C1 segment of cervical spinal cord (tissue), 14 donors: ENCODE measurements at places on chromosomes 7 and 10.

DNA sequence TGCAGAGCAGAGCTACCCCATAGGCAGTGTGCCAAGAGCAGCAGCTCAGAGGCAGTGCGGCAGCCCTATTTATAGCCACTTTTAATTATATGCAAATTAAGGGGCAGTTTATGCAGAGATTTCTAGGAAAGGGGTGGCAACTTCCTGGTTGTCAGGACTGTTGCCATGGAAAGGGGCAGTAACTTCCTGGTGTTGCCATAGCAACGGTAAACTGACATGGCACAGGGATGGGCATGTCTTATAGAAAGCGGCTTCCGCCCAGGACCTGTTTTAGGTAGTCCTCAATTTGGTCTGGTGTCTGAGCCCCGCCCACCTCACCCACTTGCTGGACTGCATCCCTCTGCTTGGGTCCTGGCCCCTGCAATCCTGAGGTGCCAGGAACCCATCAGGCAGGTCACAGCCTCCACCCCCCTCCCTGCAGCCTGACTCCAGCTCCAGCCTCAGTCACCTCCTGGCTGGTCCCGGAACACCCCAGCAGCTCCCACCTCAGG lies 115.8 kb downstream of the TMEM130 start:
- DNase-seq: no peak

DNA sequence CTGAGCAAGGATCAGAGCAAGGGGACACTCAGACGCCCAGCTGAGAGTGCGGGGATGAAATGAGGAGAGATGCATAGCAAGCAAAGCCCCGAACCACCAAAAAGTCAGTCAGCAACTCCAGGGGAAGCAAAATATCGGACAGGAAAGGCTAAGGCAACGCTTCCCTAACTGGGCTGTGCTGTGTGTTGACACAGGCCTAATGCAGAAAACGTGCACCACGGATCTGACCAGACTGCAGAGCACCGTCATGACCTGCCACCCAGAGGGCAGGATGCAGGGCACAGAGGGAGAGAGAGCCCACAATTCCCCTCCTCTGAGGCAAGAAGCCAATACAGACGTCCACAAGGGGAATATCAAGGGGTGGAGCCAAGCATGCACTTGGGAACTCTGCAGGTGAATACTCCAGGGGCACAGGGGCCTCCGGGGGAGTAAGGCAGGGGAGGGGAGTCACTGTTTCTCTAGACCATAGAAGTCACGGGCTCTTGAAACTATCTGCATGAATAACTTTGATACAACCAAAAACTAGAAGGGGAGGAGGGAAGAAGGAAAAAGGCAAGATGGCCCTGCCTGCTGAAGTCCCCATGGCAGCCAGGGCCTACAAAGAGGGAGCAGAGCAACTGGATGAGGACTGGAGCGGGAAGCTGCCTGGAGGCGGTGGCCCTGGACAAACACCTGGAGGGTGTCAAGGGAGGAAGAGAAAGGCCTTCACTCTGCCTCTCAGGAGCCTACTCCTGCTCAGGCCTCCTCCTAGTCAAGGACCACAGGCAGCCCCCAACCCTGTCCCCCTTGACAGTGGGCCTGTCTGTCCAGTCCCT lies 26.2 kb downstream of the GRID1 start:
- DNase-seq: no peak

DNA sequence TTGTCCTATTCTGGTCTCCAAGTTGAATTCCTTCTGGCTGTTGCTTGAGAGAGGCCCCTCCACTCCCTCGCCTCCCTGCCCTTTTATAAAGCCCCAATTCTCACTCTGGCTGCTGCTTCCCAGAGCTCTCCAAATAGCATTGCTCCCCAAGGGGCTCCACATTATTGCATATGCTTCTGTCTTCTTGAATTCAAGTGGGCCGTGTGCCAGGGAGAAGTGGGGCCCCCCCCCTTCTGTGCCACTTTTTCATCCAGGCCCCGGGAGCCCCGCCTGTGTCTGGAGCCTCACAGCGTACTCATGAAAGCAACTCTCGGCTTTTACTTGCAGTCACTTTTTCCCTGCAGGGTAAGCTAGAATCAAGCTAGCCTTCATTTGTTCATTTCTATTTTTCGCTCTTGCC lies 265.1 kb downstream of the CCSER2 start:
- no peak for DNase-seq

DNA sequence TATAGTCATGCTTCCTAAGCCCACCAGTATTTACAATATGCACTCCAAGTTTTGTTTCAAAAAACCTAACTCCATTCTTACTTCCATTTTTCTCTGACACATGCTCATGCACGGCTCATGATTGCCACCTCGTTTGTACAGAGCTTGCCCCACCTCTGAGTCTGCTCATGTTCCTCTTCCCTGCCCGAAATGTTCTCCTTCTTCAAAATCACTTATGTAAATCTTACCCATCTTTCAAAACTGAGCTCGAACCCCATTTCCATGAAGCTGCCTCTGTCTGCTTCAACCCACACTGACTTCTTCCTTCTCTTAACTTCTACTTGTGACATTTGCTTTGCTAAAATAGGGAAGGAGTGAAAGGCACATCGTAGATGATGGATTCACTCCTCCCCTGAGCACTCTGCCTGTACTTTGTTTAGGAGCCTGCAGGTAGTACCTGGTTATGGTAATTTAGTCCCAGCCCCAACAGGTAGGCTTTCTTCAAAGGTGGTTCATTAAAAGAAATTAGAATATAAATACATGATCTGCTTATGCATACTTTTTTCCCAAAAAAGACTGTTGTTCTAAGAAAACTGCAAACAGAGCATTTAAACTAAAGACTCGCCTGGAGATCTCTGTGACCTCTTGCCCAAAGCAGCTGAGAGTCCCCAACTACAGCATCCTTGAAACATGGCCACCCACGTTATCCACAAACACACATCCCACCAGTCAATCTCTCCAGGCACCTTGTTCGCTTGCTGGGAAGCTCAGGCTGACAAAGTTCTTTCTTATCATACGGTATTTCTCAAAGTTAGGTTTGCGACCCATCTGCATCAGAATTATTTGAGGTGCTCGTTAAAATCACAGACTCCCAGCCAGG lies 172.0 kb downstream of the DGKI start:
- DNase-seq: no peak

DNA sequence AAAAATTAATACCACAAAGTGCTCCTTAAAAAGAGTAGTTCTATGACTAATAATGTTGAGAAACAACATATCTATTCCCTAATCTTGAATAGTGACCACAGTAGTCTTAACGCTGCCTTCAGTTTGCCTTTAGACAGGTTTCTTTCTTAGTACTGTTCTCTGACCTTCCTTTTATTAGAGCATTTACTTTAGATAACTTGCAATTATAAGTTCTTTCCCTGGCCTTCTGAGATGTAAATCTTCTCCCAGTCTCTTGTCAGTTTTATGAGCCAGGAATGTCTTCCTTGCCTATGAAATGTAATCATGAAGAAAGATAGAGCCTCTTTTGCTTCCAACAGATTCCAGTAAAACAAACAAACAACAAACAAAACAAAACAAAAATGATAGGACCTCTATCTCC lies 1119.8 kb upstream of the LRRTM3 start:
- DNase-seq: no peak

DNA sequence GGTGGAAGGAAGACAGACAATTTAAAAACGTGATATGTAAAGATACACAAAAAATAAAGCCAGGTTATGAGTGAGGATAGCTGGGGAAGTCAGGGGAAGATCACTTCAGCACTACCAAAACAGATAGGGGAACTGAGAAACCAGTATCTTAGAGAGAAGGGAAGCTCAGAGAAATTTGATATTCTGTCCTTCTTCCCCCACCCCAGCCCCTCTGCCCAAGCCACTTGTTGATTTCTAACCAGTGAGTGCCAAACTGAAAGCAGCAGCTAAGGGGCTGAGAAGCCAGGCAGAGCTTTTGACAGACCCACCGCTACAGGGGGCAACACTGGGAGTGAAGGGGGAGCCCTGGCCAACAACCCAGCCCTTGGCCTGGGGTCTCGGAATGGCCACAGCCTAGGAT lies 9.1 kb upstream of the SLC29A3 start:
- DNase-seq: no peak

GRCh38 chr7:136585954-136586670 lies 282.3 kb upstream of the CHRM2 start:
- DNase-seq: no peak

DNA sequence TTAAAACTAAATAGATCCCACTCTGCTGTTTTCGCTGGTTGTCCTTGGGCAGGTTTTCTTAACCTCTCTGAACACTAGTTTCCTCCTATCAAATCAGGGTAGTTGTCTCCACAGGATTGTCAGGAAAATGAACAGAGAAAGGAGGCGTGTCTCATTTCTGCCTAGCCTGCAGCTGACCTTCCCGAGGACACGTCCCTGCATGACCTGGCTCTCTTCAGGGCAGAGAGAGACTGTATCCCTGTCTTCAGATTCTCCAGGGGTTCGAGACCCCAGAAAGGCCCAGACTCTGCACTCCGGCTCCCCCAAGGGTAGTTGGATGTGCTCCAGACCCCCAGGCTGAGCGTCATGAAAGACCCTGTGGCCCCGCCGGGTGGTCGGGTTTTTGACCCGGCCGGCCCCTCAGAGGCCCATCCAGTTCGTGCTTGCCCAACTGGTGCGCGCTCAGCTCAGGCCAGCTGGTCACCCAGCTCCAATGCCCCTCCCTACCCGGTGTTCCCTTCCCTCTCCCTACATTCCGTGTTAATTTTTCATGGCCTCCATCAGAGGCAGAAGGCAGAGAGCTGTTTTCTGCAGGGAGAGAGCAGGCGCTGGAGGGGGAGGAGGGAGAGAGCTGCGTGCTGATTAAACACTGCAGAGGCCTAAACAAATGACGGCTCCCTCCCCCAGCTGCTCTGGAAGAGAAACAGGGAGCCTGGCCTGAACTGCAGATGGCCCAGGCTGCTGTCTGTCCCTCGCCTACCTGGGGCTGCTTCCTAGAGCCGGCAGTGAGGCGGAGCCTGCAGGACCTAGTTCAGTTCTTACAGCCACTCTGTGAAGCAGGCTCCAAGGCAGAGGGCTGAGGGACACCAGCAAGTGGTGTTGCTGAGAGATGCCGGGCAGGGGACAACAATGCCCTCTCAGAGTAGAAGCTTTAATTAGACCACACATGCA lies 86.2 kb upstream of the PPIF start:
- no peak for DNase-seq

DNA sequence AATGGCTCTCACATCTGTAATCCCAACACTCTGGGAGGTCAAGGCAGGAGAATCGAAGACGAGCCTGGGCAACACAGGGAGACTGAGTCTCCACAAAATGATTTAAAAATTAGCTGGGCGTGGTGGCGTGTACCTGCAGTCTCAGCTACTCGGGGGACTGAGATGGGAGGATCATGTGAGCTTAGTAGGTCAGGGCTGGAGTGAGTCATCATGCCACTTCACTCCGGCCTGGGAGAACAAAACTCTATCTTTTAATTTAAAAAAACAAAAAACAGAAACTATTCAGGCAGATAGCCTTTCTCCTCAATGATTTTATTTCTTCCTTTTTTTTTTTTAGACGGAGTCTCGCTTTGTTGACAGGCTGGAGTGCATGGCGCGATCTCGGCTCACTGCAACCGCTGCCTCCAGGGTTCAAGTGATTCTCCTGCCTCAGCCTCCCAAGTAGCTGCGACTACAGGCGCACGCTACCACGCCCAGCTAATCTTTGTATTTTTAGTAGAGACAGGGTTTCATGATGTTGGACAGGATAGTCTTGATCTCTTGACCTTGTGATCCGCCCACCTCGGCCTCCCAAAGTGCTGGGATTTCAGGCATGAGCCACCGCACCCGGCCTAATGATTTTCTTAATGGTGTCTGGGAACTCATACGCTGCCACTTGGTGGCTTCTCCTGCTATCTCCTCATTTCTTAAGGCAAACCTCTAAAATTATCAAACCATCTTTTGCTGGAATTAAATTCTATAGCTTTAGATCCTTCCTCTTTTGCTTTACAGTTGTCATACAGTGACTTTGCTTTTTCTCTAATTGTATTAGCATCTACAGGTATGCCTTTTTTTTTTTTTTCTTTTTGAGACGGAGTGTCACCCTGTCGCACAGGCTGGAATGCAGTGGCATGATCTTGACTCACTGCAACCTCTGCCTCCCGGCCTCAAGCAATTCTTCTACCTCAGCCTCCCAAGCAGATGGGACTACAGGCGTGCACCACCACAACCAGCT lies 22.9 kb downstream of the SRPK2 start:
- DNase-seq: no peak

- no peak for DNase-seq
Observed at GRCh38 chr10:6650586-6650985, 70.5 kb upstream of the PRKCQ start.

GRCh38 chr7:150912427-150912826 lies 60.1 kb downstream of the AOC1 start:
- no peak for DNase-seq

DNA sequence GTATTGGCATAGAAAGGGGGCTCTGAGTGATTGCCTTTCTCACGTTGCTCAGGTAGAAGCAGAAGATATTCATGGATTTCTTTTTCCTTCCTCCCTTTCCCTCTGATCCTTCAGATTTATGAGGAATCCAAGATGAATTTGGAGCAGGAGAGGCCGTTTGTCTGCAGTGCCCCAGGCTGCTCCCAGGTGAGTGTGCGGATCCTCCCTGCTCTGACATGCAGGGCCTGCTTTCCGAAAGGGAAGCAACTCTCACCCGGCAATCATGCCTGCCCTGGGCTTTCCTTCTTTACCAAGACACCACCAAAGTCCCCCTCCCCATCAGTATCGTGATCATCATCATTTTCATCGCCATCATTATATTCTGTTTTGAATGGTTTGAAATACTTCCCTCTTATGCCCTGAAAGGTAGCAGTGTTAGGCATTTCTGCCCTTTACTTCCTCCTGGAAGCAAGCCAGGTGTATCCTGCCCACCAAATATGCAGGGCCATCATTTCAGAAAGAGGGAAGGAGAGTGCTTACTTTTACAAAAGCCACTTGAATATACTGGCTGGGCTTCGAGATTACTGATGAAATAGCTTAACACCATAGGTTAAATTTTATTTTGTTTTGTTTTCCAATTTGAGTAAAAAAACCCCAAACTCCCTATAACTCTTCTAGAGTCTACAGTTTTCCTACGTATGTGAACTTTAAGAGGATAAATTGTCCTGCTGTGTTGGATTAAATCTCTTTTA lies 75.9 kb downstream of the CREB5 start:
- DNase-seq: no peak

DNA sequence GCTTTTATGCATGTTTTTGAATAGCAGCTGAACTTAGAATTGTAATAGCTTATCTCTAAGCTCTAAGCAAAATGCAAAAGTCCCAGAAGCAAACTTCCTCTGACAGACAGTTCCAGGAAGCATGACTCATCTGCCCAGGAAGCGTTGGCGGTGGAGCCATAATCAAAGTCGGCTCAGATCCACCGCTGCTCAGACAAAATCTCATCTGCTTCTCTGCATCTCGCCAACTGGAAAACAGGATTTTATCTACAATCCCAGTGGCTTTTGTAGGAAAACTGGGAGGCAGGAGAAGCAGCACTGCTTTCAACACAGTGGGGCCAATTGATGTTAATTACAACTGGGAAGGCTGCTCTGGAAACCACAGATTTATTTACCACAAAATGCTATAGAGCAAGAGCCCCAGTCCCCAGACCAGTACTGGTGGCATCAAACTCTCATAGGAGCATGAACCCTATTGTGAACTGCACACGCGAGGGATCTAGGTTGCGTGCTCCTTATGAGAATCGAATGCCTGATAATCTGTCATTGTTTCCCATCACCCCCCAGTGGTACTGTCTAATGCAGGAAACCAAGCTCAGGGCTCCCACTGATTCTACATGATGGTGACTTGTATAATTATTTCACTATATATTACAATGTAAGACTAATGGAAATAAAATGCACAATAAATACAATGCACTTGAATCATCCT lies 99.9 kb downstream of the CUBN start:
- no peak for DNase-seq
